ENCODE measurements at places on chromosomes 7 and 10. TPM values are rescaled to one million over a fixed set of nuclear protein-coding genes. Genes with fewer than 3 reads are reported as not detected.

DNA sequence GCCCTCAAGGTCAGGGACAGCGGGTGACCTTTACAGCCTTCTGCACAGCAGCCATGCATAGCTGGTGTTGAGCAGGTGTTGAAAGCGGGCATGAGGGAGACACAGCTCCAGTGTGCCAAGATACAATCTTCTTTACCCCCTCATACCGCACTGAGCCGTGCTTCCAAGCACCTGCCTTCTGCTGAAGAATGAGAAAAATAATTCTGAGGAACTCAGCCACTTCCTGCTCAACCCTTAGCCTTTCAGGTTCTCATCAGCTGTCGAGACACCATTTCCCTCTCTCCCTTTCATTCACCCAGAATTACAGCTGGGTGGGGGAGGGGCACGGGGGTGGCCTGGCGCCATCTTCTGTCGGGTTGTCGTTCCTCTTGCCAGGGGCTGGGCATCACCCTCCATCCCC lies 58.6 kb downstream of the COL13A1 start:
- no peak for DNase-seq

ALOX5 gene
- total RNA-seq: 19.3 TPM

DNA sequence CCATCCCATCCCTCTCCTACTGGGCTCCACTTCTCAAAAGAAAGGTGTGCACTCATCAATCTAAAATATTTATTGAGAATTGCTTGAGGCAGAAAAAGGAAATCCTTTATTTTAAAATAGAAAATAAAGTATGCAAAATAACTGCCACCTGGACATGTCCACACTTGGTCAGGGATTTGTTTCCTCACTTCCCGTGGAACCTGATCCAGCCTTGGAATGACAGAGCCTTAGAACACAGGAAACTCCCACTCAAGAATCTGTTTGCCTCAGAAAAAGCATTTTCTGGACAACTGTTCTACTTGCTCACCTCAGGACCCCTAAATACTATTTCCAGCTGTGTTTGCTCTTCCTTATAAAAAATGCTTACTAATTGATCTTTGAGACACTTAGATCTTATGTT lies 29.0 kb downstream of the AKR1C8 start:
- no peak for DNase-seq

DNA sequence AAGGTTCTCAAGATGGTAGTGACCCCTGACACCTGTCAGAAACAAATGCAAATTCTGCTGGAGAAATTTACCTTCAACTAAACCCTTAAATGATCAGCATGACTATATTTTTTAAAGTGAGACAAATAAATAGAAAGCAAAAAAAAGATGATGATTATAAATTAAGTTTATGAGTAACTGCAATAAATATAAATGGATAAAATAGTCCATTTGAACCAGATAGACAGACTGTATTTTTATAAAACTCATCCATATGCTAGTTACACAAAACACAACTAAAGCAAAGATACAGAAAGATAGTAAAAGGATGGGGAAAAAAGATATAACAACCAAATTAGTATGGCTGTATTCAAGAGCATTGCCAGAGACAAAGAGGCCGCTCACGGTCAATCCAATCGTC lies 5.9 kb downstream of the TMEM176A start:
- no peak for DNase-seq

DNA sequence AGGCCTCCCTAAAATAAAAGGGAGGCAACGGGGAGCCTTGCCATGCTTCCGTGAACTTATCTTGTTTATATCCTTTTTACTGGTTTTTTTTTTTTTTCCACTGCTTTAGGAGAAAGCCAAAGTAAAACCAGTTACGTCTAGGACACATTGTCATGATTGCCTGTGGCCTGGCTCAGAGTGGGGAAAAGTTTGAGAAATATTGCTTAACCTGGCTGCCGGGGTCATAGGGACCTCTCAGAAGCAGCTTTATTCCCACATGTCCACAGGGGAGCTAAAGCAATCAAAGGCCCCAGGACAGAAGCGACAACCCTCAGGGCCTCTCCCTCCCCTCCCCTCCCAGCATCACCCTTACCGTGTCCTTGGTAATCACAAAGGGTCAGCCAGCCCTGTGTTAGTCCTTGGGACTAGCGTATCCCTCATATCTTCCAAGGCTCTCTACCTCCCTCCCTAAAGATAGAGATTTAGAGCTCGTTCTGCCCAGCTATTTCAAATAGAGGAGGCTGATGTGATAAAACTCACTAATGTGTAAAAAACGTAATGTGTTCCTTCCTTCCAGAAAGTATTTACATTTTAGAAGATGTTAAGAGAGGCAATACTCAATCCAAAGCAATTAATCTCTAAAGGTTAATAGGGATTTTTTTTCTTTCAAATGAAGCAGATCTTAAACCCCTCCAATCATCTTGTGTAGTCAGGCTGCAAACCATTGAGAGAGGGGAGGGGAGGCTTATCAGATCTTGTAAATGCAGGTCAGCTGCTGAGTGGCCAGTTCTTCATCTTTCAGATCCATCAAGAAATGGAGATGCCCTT lies 64.8 kb upstream of the PRKAR2B start:
- DNase-seq: no peak

TMEM176B gene
- 107 TPM for total RNA-seq

MORN4 gene
- 0.48 TPM for total RNA-seq

GRCh38 chr7:124792696-124793095 lies 27.1 kb upstream of the GPR37 start:
- DNase-seq: no peak

DNA sequence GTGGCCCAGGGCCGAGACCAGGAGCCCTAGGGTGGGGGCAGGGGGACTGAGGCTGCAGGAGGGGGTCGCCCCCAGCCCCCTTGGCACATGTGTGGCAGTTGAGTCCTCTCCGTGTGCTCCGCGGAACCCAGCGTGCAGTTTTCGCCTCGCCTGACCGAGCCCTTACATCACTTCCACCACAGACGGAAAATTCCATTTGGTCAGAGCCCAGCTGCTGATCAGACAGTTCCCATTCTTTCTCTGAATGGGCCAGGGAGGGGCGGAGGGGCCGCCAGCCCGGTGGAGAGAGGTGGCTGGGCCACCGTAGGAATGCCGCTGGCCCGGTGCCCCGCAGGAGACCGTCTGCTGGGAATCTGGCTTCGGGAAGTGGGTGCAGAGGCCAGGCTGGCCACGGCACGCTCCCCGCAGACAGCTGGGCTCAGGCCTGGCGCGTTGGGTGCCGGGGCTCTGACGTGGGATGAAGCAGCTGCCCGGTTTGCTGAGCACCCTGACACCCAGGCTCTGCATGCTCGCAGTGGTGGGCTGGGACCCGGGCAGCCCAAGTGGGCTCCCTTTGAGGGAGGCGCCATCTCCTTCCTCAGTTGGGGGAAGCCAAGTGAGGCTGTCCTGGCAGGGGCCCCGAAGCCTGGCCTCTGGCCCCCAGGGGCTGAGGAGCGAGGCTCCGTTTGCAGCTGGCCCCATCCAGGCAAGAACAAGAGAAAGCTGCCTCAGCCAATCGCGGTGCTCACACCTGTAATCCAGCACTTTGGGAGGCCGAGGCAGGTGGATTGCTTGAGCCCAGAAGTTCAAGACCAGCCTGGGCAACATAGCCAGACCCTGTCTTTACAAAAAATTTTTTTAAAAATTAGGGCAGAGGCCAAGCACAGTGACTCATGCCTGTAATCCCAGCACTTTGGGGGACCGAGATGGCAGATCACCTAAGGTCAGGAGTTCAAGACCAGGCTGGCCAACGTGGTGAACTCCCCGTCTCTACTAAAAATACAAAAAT lies 9.9 kb downstream of the TTYH3 start:
- peak; percentile 86 for DNase-seq

GRCh38 chr10:62384057-62384446 lies 9.9 kb downstream of the ZNF365 start:
- no peak for DNase-seq

PSD gene
- total RNA-seq: 11.6 TPM

DNA sequence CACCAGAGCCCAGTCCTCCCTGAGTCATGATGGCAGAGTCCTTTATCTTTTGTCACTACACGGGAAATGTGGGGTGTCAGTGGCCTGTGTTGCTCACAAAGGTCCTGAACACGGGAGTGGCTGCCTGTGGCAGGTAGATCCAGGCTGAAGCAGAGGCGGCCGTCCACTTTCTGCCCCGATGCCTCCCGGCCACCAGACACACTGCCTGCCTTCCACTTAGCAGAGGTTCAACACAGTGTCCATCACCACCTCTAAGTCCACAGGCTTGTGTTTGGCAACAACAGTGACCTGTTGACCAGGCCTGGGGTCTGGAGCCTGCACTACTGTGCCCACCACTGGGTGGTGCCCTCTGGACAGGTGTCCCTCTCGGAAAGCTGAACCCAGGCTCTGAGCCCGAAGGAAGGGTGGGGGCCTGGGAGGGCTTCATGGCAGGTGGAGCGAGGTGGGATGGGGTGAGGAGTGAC lies 49.9 kb upstream of the CAMK2B start:
- no peak for DNase-seq

MMS19 gene
- total RNA-seq: 66.2 TPM

SRGN gene
- 57.1 TPM for total RNA-seq

DNA sequence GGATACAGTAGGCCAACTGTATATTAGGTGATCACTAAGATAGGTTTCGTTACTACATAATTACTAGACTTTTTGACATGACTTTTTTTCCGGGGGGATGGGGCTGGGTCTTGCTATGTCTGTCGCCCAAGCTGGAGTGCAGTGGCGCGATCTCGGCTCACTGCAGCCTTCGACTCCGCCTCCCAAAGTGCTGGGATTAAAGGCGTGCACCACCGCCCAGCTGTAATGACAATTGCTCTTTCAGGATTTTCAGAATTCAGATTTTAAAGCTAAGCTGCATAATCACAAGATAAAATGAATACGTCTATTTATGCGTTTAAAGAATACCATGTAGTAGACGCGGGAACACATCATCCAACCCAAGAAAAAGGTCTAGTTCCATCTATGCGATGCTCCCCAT lies 982 bp downstream of the IDI1 start:
- DNase-seq: no peak

DNA sequence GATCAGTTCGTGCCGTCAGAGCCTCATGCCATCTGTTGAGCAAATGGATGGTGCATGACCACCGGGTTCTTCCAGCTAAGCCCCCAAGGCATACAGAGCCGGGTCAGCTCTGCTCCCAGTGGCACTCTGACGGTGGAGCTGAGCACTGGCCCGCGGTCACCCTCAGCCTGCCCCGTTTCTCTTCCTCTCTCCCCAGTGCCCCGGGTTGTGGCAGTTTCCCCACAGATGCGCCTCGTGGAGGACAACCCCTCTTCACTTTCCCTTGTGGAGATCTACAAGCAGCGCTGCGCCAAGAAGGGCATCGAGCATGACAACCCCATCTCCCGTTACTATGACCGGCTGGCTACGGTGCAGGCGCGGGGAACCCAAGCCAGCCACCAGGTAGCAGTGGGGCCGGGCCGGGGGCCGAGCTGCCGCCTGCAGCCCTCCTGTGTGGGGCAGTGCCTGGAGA lies 129.9 kb downstream of the TRRAP start:
- DNase-seq: no peak

DNA sequence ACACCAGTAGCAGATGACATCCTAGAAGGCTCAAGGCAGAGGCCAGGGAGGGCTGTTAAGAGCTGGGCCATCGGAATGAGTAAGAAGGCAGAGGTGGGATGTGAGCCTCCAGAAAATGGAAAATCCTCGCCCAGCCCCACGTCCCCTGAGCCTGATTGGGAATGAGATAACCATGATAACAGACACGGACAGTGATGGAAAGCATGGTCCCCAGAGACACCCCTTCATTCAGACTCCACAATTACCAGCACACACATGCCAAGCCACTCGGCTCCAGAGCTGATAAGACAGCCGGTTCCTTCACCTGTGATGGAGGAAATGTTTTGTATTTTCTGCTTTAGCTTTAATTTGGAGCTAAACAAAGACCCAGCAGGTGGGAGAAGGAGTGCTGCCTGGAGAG lies 106.0 kb downstream of the GRID1 start:
- no peak for DNase-seq

DNA sequence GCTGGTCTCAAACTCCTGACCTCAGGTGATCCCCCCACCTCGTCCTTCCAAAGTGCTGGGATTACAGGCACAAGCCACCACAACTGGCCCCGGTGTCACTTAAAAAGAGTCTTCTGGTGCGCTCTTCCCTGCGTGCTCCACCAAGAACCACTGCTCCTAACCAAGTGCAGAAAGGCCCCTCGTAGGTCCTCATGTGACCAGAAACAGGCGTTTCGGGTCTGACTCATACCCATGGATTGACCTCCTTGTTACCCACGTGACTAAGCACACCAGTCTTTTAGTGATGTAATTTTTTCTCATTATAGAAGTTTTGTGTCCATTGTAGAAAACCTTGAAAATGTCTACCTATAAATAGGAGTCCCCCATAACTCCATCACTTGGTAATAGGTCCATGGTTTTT lies 13.9 kb downstream of the FKBP6 start:
- DNase-seq: peak; percentile 59

ZNF438 gene
- 8.4 TPM for total RNA-seq

DNA sequence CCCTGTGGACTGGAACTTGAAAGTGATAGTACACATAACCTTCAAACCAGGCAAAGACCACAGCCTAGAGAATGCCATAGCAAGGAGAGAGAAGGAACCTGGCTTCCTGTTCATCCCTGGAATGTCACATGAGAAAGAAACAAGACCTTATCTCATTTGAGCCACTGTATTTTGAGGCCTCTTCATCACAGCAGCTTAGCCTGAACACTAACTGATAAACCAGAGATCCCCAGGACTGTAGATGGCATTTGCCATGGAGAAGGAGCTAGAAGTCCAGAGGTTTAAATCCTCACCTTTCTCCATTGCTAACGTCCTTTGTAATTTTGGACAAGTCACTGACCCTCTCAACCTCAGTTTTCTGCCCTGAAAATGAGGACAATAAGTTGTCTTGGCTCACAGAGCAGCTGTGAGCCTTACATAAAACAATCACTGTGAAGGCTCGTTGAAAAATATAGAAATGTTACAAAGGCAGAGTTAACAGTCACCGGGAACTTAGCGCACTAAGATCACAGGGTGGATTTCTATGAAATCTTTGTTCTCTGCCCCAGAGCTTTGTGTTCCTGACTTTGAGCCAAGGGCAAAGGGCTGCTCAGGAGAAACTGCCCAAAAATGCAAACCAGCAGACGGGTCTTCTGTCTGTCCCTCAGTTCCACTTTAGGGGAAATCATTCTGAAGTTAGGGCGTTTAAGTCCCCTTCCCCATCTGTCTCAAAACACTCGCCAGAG lies 197.0 kb downstream of the USP6NL start:
- no peak for DNase-seq

DNA sequence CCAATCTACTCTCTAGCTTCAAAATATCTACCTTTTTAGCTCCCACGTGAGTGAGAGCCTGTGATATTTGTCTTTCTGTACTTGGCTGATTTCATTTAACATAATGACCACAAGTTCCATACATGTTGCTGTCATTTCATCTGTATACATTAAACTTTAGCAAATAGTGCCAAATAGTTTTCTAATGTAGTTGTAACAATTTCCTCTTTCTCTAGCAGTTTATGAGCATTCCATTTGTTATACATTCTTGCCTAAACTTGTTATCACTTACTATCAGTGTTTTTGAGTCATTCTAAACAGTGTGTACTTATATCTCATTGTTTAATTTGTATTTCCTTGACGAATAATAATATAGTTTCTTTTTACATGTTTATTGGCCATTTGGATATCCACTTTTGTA lies 77.2 kb downstream of the NEUROD6 start:
- no peak for DNase-seq

OR2A1 gene
- total RNA-seq: 6.3 TPM

SPACDR gene
- total RNA-seq: not detected
